ENCODE measurements at places on chromosomes 12 and 14.

DNA sequence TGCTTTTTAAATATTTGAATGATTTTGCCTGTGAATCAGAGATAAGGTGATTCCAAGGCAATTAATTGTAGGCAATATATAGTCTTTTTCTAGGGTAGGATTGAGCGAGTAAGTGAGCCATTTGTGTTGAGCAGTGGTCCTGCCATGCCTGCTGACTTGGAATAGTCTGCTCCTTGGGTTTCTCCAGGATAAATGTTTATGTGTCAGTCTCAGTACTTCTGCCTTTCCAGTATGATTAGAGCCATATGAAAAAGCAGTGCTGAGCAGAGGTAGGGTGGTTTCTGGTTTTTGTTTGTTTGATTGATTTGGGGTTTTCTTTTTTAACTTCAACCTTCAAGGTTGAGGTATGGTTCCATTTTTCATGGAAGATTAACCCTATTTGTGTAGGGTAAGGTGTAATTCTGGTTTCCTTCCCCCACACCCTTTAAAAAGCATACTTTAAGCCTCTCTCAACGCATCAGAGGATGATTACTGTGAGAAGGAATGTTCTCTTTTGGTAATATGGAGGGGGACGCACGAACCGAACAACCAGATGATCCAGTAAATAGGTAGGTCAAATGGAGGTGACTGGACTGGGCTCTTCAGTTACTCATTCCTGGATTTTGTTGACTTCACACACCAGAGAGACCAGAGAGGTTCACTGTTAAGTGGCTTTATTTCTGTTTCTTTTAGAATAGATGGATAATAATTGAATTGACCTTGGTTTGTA is 22.7 kb downstream of the FRMD6 start:
- no peak for DNase-seq

GRCh38 chr14:28778138-28779117 is 11.8 kb downstream of the FOXG1 start:
- no peak for DNase-seq

DNA sequence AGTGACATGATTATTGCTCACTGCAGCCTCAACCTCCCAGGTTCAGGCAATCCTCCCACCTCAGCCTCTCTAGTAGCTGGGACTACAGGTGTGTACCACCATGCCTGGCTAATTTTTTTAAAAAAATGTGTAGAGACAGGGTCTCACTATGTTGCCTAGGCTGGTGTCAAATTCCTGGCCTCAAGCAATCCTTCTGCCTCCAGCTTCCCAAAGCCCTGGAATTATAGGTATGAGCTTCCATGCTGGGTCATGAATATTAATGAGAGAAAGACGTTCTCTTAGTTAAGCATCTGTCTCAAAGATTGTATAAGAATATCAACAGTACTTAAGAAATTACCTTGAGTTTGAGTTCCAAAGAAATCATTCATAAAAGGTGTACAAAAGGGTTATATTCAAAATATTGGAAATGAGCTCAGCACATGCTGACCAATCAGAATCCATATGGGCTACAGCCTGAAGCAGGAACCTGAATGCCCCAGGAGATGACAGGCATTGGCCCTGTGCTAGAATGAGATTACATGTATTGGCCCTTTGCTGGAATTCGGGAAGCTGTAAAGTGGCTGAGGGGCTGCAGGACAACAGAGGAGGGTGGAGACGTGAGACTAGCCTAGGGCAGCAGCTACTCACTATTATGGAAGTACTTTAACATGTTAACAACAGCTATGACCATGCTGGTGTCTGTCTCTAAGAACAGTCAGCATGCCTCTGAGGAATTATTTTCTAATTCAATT is 157.0 kb upstream of the CPNE8 start:
- no peak for DNase-seq

DNA sequence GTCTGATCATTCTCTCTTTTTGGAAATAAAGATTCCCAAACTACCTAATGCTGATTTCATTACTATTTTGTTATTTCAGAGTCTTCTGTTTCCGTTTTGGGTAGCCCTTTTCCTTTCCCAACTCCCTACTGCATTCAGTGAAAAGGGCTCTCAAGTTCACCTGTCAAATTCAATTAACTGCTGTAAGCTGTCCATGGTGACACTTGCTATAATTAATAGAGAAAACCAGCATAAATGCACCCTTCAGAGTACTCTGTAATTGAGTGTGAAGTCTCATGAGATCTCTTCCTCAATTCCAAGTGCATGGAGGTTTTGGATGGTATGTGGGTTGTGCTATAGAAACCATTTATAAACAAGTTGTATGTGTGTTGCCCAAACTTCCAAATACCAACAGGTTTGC is 187.2 kb downstream of the RPL10L start:
- no peak for DNase-seq

DNA sequence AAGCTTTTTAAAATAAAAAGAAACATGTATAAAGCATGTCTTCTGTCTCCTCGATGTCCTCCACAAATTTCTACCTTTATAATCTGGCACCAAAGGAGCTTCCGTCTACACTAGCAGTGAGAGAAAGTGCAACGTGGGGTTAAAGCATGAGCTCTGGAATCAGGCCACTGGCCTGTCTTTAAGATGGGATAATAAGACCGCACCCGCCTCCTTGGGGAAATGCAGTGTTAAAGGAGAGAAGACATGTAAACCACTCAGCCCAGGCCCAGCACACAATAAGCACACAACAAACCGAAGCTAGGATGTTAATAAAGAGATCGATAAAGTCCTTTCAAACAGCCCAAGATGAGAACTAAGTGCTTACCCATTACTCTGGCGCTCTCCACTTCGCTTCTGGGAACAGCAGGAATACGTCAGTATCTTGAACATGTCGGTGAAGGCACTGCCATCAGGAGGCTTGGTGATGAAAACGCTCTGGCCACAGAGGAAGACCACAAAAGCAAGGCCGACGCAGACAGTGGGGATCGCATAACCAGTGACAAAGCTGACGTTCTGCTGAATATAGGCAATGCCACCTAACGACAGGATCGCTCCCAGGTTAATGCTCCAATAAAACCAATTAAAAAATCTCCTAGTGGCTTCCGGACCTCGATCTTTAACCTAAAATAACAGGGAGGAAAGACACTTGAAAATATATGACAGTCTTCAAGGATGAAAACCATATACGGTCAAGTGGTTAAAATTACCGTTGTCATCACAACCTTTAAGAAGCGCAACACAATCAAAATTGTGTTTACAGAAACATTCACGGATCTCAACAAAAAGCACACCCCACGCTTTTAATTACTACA is 9.1 kb downstream of the SLC15A4 start:
- no peak for DNase-seq

DNA sequence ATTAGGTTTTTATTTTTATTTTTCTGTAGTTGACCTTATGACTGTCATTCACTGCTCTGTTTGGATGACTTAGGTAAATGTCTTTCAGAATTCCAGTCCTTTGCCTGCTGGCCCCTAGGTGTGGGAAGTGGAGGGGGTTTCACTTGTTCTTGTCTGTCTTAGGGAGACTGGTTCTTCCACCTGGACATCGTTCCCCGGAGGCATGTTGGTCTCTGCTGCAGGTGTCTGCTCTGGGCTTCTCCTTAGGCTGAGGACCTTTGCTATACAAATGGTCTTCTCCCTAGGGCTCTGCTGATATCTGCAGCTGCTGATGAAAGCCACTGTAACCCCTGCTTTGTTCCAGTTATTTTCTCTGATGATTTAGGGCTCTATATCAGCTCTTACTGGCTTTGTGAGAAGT is 97.1 kb downstream of the OTOGL start:
- no peak for DNase-seq

GRCh38 chr14:23136566-23137133 is 17.6 kb upstream of the CEBPE start:
- DNase-seq: no peak

Data from stimulated activated CD4-positive, alpha-beta T cell treated with anti-CD3 and anti-CD28 coated beads, TNF-alpha, amount 100 ng/mL, for 24 hours (primary cell).